Muscle of back (tissue), 13 donors: ENCODE measurements at places on chromosomes 4 and X. TPM values are rescaled to one million over a fixed set of nuclear protein-coding genes. Genes with fewer than 3 reads are reported as not detected.

The COX7B2 gene
- not detected for polyA plus RNA-seq

The NEIL3 gene
- polyA plus RNA-seq, result 5.0 TPM

The MAGEB16 gene
- polyA plus RNA-seq, result not detected

DNA sequence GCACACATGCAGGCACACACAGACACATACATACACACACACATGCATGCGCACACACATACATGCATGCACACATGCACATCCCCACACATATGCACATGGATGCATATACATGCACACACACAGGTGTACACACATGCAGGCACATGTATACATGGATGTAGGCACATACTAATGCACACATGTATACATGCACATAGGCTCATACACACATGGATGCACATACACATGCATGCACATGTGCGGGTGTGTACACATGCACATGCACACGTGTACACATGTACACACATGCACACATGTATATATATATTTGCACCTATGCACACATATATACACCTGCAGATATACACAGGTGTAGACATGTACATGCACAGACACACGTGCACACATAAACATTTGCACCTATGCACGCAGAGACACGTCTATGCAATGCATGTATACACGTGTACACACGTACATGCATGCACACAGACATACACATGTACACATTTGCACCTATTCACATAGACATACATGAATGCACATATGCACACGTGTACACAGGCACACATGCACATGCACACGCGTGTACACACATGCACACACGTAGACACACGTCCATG lies 4.0 kb downstream of the PLCXD1 start:
- no peak for DNase-seq

- DNase-seq, result no peak
Observed at GRCh38 chrX:66751136-66751782, 112.4 kb upstream of the EDA2R start.

DNA sequence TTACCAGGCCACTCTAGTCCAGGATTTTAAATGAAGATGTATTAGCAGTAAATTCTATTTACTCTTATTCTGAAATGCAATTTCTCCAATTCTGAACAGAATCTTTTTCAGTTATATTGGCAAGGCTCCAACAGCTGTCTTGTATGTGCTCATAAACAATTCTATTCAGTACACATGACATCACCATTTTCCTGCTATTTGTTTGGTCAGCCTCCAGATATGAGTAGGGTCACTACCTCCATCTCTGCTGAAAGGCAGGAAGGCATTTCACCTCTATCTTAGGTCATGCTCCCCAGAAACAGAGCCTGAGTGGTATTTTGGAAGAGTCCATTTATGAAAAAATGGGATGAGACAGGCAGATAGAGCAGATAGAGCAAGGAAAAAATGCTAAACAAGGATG lies 151.1 kb upstream of the ADGRL3 start:
- DNase-seq, result no peak

DNA sequence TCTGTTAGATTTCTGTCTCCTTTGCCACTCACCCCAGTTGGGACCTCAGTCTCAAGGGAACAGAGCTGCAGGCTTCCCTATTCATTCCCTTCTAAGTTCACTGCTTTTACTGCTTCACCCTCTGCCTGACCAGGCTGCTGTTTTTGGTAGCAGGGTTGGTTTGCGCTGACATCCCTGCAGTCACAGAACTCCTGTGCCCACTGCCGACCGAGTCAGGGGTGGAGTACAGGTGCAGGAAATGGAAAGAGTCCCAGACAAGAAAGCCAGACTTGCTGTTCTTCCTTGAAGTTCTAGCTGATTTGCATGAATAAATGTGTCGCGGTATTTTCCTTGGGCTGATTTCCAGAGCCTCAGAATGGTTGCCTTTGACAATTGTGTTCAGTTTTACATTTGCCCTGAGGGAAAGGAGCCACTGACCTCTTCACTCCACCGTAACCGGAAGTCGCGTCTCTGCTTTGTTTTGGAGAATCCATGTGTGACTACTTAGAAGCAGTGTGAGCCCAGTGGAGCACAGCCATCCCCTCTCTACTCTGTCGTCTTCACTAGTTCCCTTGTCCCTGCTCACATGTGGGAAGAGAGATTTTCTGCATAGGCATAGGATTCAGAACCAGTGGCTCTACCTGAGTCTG lies 84.8 kb downstream of the TNIP2 start:
- DNase-seq, result no peak

DNA sequence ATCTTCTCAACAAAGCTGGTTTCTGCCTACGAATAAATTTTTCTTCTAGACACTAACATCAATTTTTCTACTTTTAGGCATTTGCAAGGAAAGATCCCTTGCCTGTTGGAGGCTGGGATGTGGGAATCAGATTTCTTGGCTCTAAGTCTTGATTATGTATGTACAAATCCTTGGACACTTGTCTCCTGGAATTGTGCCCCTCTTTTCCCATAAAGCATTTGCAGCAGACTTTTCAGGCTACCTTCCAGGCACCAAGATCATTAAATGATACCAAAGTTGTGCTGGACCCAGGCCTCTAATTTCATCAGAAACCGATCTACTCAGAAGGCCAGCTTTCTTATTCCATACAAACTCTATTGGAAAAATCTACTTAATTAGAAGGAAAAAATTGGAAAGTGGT lies 339.5 kb upstream of the DIPK2B start:
- DNase-seq, result no peak
